ENCODE measurements at places on chromosomes 11 and 22.

DNA sequence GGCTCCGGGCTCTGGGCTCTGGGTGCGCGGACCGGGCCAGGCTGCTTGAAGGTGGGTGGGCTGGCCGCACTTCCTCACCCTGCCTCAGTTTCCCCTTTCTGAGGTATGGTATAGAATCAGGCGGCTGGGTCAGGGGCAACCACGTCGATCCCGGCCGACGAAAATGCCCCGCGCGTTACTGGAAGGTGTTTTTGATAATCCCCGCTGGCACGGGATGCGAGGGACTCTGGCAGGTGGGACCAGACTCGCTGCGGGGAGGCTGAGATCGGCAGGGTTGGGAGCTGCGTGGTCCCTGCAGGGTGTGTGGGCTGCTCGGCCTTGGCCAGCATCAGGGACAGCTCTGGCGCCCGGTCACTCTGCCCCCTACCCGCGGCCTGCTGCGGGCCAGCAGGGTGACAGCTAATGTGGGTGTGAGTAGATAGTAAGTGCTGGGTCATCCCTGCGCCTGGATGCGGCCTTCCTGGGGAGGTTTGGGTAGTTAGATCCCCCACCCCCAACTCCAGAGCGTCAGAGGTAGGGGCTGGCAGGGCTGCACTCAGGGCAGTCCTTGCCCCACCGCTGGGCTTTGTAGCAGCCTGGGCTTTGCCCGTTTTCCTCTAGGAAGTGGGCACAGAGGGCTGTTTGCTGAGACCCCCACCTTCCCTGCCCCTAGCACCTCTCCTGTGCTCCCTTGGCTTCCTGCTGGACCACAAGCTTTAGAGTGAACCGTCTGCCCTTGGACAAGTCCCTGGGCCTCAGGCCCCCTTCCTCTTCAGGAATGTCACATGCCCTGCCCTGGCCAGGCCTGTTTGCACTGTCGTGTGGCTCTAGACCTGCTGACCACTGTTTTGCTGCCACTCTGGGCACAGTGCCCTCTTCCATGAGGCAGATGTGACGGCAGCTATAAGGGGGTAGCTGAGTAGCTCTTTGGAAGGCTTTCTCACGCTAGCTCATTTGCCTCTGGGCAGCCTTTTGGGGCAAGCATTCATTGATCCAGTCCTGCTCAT lies 579 bp downstream of the TANGO2 start:
- no peak for DNase-seq

DNA sequence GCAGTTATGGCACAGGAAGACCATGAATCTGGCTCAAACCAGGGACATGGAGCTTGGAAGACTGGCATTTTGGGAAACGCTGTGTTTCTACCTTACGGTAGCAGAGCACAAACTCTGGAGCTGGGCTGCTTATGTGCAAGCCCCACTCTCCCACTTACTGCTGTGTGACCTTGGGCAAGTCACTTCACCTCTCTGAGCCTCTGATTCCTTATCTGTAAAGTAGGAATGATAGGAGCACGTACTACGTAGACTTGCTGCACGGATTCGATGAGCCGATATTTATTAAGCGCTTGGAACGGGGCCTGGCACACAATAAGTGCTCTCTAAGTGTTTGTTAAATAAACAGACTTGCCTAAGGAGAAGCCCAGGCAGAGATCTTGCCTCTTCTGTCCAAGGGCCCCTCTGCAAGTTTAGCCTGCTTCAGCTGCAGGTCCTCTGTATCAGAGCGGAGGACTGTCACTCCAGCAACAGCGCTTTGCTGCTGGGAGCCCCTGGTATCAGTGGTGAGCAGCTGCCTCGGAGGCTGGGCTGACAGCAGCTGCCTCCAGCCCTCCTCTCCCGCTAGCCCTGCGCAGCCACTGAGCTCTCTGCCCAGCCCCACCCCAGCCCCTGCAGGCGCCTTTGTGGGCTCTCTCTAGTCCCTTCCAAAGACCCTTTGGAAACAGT lies 96.9 kb upstream of the ANO1 start:
- DNase-seq, result no peak

DNA sequence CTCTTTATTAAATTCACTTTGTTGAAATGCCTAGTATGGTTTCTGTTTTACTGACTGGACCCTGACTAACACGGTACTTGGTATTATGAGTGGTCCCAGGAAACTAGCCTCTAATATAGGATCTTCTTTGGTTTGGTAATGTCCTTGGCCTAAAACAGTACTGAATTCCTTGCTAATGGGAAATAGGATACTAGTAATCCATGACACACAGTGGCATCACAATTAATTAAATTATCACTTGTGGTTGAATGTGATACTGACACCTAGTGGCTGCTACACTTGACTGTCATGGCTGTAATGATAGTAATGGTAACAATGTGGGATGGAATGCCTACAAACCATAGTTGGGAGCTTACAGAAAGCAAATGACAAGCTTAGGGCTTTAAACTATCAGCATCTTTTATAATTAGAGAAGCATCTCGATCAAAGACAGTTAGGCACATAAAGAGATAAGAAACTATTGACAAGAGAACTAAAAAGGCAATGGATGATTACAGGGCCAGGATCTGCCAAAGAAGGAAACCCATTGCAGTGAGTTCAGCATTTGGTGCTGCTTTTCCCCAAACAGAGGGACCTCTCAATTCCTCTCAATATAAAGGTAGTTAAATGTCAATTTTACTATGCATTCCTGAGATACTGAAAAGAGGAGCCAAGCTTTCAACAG lies 8.6 kb downstream of the DNHD1 start:
- DNase-seq, result peak; percentile 74

DNA sequence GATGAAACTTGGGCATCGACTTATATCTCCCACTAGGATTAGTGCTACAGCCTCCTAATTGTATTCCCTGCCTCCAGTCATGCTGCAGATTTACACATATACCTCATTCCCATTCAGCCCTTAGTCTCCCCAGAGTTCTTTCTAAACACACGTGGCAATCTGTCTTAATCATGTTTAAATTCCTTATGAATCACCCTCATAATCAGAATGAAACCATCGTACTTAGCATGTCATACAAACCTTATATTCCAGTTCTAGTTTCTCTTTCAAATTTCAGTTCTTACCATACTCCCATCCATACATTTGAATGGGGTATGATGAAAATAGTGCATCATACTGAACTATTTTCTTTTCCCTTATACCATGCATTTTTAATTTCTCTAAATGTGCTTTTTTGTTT lies 6.0 kb upstream of the OR10A2 start:
- no peak for DNase-seq

GRCh38 chr11:102494216-102494615 lies 36.3 kb downstream of the MMP7 start:
- no peak for DNase-seq

DNA sequence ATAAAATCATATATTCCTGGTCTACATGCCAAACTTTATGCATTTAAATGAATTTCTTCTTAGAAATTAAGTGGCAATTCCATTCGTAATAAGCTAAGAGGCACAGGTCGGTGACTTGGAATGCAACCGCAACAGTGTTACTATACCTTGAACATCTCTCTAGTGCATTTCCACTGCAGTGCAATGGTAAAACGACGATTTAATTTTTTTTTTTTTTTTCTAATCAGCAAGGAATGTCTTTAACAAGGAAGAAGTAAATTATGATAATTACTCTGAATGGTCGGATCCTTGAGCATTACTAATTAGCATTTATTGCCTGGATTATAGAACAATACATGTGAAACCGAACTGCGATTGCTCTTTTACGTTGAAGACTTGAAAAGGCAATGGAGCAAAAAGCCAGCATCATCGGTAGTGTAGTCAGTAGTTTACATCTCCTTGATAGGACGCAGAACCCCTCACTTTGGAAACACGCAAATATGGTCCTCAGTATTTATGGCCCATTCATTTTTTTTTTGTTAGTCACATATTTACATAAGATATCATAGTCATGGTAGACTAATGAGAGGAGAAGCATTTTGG lies 20.2 kb downstream of the BLID start:
- peak; percentile 44 for DNase-seq

- no peak for DNase-seq
These were observed 6.6 kb downstream of the PRODH start for GRCh38 chr22:18929459-18929858.

Measured in fibroblast of skin of scalp (primary cell).